Astrocyte of the hippocampus (primary cell): ENCODE measurements at places on chromosomes 1 and 21.

GRCh38 chr21:45479691-45480675 lies 62.3 kb downstream of the SLC19A1 start:
- DNase-seq: no peak

- no peak for DNase-seq
Measured at GRCh38 chr1:185358957-185359356, 41.9 kb upstream of the IVNS1ABP start.

- DNase-seq: peak; percentile 5
Measured at GRCh38 chr21:24514081-24514733, 1093.1 kb downstream of the MRPL39 start.

DNA sequence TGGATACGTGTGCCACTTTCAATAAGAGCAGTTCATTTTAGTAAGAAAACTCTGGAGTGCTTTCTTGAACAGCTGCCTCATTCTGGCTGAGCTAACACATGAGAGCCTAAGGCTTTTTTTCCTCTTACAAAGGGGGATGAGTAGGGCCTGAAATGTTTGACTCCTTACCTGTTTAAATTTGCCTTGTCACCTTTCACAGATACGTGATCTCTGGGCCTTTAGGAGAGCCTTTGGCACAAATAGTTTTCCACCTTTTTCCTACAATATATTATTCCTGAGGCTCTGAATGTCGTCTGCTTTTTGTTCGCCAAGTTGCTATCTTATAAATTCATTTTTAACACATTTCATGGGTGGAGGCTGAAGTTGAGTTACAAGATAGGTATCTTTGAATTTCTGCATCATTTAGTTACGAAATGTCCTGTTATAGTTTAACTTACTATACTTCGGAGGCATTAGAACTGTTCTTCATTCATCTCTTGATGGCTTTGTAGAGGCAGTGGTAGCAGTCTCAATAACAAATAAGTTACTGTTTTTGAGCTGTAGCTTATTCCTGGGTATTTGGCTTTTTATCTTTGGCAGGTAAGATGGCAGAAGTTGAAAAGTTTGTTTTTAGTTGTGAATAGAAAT lies 17.2 kb downstream of the UBAP2L start:
- no peak for DNase-seq

- DNase-seq: peak; percentile 56
Measured at GRCh38 chr1:225834417-225835329, 24.7 kb downstream of the EPHX1 start.

- DNase-seq: no peak
Measured at GRCh38 chr1:39088658-39089057, 62.5 kb downstream of the NDUFS5 start.

DNA sequence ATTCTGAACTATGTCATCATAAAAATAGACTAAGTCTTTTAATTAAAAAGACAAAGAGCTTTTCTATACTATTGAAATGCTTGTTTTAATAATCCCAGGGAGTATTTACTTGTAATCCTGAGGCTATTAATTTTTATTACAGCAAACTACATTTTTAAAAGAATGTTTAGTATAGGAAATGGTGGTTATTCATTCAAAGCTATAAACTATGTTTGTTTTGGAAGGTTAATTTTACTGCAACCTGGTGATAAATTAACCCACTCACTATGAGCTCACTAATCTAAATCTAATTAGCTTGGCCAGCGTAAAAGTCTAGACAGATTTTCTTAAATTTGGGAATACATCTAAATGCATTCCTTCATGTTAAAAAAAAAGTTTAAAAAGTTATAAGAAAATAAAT lies 13.8 kb upstream of the EYA3 start:
- DNase-seq: no peak

GRCh38 chr1:104132382-104132973 lies 382.8 kb downstream of the AMY1C start:
- peak; percentile 23 for DNase-seq

DNA sequence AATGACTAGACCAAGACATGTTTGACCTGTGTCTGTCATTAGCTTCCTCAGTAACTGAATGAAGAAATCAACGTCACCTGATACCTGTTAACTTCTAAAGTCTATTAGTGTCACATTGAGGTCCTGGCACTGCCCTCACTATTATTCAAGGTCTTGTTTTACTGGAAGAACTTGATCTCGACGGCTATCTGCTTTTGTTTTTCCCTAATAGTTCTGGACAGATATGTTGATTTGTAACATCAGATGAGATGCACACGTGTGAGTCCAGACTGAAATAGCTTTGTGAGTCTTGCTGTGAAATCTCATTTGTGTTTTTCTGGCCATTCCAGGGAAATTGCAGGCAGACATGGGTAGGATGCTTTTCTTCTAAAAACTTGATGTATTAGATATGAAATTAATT lies 159.2 kb downstream of the RYR2 start:
- DNase-seq: no peak

DNA sequence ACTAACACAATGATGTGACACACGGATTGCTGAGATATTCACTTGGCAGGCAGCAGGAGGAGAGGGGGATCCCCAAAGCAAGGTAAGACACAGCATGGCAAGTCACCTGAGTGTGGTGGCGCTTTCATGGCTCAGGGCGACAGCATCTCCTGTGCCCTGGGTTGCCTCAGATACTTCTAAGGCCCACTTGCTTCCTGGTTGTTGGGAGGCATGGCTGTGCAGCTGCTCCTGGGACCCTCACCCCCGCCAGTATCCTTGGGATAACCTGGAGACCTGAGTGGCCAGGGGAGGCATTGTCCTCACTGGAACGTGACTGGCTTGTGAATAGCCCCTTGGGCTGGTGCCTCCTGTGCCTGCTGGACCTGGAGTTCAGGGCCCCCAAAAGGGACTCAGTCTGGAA lies 69.8 kb downstream of the STUM start:
- no peak for DNase-seq

GRCh38 chr1:52635321-52636089 lies 2.5 kb downstream of the SHISAL2A start:
- no peak for DNase-seq

- DNase-seq: peak; percentile 42
Measured at GRCh38 chr1:211828584-211829342, 1.8 kb downstream of the LPGAT1 start.

DNA sequence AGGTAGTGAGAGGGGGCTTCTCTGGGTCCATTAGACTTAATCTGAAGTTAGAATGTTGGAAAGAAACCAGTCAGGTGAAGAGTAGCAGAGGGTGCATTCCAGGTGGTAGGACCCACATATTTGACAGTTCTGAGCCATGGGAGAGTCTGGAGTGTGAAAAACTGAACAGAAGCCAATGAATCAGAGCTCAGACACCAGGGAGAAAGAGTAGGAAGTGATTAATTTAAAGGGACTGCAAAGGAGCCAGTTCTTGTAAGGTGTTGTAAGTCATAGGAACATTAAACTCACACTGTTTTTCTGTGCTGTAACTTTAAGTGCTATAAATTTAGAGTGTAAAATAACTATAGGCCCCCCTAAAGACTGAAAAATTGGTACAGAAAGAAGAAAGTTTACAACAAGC lies 5.9 kb upstream of the DHX9 start:
- DNase-seq: peak; percentile 37

DNA sequence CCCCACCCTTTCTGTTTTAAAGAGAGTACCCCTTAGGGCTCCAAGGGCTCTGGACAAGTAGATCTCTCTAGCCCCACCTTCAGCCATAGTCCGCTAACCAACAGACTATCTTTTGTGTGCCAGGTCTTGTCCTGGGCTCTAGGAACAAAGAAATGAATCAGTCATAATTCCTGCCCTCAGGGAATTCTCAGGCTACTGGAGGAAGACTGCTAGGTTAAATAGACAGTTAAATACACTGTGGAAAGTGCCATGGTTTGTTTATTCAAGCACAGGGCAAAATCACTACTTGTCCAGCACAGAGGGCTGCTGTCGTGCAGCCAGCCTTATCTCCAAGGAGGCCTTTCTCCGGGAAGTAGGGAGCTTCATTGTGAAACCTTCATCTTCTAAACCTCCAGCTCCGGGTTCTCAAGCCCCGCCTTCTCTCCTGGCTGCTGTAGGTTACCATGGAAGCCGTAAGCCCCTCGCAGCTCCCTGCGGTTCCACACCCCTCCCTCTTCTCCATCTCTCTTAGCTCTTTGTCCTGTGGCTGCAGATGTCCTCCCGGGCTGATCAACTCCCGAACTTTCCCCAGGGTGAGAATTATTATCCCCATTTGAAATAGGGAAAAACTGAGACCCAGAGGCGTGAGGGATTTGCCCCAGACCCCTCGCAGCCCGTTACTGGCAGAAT lies 29.8 kb downstream of the SHISAL2A start:
- peak; percentile 64 for DNase-seq

GRCh38 chr1:92951141-92951582 lies 10.1 kb downstream of the DIPK1A start:
- peak; percentile 48 for DNase-seq

DNA sequence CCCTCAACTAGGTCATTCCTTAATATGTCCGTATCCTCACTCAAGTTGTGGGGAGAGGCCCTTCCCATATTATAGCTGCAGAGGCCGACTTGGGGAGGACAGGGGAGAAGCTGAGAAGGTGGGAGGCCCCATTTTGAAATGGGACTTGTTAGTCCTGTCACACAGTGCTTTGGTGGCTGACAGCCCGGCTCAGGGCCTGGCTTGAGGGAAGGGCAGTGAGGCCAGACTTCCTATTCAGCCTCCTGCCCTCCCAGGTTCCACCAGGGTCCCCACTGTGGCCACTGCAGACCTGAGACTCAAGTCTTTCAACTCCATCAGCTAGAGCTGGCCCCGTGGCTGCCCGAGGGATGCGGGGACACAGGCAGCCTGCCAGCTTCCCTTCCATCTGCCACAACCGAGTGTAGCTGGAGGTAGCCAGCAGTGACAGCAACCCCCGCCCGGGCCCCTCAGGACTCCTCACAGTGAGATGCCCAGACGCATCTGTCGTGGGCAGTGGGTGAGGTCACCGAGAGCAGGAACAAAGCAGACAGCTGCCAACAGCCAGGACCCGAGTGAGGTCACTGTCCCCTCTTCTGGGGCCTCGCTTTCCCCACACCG lies 36.9 kb downstream of the SIM2 start:
- DNase-seq: no peak

DNA sequence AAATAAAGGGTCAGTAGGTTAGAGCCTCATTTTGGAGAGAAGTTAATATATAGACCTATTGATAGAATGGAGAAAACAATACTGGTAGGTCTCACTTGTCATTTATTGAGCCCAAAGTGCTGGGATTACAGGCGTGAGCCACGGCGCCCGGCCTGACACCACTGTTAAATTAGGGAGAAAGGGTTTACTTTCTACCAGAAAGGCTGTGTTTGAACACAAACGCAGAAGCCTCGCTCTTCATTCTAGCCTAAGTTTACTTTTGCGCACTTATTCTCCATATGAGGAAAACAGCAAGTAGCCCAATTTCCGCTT lies 710 bp upstream of the PRPF3 start:
- DNase-seq: no peak

DNA sequence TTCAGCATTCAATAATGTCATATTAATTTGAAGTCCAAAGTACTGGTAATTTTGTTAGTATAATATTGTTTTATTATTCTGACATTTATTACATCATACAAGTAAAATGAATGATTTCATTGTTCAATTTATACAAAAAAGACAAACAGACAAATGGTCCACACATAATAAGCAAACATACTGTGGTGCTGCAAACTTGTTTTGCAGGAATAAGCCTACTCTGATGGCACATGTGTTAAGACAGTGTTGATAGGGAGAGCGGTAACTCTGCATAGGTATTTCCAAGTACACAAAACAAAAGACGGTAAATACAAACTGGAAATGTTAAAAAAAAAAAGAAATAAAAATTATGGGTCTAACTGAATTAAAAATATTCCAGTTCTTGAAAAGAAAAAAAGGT lies 59.7 kb upstream of the DPYD start:
- DNase-seq: no peak

GRCh38 chr1:207389728-207390464 lies 64.2 kb upstream of the CR2 start:
- DNase-seq: peak; percentile 11

DNA sequence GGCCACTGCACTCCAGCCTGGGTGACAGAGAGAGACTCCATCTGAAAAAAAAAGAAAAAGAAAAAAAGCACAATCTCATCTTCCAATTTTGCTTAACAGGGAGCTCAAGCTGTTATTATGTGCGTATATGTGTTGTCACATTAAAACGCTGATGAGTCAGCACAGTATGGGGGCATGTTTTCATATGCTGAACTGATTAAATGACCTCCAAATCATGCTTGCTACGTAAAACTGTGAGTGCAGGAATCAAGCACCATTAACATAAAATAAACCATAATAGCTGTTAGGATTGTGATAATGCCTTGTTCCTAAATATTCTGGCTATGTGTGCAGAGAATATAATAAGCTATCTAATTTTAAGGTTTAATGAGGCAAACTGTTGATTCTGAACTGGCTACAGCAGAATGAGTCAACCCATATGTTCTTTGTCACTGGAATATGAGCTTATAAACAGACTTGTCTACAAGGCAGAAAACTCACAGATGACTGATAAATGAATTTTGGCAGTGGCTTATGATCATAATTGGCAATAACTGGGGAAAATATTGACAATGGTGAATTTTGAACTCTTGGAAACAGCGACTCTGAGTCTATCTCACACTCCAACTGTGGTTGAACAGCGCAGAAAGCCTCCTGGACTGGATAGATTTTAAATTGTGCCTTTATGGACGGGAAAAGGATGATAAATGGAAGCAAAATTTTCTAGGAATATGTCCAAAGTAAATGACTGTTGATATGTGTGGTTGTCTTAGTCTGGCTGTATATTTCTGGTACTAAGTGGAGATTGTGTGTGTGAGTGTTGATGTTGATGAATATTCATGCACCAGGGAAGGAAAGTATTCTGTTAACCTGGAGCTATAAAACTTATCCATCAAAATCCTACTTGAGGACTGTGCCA lies 75.5 kb downstream of the VCAM1 start:
- DNase-seq: peak; percentile 21
